Activated CD4-positive, alpha-beta T cell treated with anti-CD3 and anti-CD28 coated beads for 48 hours (primary cell): ENCODE measurements at places on chromosomes 5 and 9.

- DNase-seq: no peak
Observed at GRCh38 chr9:109912082-109912582, 132.1 kb downstream of the PALM2AKAP2 start.

- DNase-seq: no peak
Observed at GRCh38 chr9:124290053-124290591, 32.4 kb downstream of the NEK6 start.

DNA sequence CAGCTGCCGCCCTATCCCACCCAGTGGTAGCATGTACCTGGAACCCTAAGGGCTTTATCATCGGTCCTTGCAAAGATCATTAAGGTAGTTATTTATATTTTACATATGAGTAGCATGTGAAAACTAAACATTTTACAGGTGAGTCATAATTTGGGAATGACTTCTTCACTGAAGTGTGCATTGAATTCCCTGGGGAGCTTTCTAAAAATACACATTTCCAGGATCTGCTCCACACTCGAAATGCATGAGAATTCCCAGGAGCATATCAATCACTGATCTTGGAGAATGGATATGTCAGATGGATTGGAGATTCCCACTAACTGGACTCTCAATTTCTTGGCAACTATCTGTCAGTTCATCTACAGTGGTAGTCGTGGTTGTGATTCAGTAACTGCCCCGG is 717.5 kb downstream of the IRX1 start:
- DNase-seq: no peak

DNA sequence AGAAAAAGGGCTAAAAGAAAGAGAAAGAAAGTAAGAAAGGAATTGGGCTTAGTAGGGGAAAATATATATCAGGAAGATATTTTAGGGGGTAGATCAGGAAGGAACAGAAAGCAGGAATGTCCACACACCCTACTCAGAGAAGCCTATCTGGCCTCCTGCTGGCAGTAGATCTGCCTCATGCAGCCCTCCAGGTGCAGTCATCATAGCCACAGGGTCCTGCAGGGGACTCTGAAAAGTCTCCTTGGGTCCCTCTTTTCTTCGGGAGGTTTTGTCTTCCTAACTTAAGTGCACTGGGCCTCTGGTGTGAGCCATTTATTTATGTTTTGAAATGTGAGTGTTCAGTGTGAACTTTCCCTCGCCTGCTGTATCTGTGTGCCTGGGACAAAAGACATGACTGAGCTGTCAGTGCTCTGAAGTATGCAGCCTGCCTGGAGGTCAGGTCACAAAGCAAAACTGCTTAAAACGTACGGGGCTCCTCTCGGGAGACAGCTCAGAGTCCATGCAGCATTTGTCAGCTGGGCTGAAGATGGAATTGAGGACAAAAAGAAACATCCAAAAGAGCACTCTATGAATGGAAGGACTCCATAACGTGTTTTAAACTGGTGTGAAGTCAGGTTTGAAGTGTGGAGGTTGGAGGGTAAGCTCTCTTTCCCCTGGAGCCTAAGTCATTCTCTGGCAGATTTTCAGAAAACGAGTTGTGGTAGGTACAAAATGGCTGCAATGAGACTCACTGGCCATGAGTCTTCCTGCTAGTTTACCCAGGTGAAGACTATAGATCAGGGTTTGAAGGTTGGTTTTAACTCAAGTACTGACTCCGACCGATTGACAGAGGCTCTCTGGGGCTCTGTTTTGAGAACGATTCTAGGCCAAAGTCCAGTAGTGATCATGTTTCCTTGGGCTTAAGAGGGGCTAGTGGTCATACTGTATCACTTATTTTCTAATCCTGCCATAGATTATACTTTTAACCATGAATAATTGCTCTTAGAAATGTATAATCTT is 151.8 kb upstream of the GDNF start:
- no peak for DNase-seq

DNA sequence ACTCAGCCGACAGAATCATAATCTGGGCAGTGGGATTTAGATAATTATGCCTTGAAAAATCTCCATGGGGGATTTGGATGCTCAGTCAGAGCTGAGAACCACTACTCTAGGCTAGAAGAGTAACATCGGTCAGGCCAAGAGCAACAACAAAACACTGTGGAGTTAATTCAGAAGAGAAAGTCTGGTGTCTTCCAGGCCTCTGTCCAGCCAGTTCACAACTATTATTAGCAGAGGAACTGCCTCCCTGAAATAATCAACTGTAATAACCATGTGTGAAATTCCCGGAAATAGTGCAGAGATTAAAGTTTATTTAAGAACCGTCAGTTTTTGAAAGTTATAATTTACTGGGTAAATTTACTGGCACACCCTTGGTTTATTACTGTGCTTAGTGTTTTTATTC is 8.2 kb upstream of the MARCHF3 start:
- DNase-seq: no peak

- no peak for DNase-seq
Observed at GRCh38 chr9:104999136-104999535, 71.2 kb upstream of the ABCA1 start.
